ENCODE measurements at places on chromosomes 12 and 14.

DNA sequence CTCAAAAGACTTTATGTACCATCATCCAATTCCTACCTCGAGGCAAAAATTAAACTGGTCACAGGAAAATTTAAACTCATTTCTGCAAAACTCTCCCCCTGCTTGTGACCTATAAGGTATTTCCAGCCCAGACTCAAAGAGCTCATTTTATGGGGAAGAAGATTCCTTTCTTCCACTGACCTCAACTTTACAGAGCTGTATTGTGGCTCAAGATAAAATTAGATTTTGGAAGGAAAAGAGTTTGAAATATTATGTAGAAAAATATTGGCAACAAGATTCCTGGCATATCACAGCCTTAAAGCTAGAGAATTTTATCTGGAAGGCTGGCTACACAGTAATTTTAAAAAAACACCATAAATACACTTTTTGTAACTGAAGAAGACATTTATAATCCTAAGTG, 91.7 kb downstream of the STXBP6 start:
- DNase-seq, result no peak

GRCh38 chr12:115233891-115234543, 550.0 kb upstream of the TBX3 start:
- DNase-seq, result no peak

DNA sequence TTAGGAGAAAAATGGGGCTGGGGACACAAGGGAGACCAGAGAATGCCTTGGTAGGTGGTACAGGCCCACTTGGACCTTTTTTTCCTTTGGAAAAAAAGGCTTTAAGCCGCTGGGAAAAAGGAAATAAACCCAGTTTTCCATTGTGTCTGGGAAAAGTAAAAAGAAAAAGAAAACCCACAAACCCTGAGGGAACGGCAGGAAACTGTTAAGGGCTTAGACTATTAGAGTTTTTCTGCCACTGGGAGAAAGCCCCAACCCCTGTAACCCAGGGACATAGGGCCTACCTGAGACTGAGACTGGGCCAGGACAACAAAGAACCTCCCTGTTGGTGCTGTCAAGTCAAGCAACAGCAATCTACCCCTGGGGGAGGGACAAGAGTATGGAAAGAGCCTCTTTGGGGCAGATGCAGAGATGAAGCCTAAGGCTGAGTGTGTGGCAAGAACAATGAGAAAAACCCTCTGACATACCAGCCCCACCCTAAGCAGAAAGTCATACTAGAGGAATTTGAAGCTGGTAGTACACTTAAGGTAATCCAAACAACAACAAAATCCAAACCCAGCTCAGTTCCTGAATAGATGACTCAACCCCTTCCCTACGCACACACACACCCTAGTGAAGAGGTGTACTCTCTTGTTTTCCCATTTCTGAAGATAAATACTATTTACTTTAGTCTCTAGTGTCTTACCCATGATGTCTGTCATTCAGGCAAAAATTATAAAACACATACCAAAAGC, 22.8 kb downstream of the ATF1 start:
- no peak for DNase-seq

- no peak for DNase-seq
Measured at GRCh38 chr14:55577229-55577628, 2.8 kb upstream of the KTN1 start.

- DNase-seq, result no peak
Measured at GRCh38 chr12:26870491-26871419, 37.8 kb upstream of the ITPR2 start.

DNA sequence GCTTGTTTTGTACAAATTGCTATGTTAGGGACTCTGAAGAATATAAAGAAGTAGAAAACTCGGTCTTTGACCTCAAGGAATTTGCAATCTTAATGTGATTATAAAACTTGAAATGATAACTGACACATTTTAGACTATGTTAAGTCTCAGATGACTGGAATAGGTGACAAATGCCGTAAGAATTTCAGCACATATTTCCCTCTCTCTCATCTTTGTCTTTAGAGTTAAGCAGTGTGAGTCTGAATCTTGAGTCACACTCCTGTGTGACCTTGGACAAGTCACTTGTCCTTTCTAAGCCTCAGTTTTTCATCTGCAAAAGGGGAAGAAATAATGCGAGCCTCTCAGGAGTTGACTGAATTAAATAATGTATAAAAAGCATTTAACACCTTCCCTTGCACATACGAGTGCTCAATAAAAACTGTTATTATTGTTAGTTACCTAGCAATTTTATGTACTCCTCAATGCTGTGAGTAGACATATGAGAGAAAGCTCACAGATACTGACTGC, 103.7 kb downstream of the DYRK2 start:
- no peak for DNase-seq

GRCh38 chr14:61218157-61218556, 63.0 kb downstream of the TMEM30B start:
- DNase-seq, result no peak

GRCh38 chr12:57138526-57139272, 8.7 kb downstream of the LRP1-AS start:
- no peak for DNase-seq

DNA sequence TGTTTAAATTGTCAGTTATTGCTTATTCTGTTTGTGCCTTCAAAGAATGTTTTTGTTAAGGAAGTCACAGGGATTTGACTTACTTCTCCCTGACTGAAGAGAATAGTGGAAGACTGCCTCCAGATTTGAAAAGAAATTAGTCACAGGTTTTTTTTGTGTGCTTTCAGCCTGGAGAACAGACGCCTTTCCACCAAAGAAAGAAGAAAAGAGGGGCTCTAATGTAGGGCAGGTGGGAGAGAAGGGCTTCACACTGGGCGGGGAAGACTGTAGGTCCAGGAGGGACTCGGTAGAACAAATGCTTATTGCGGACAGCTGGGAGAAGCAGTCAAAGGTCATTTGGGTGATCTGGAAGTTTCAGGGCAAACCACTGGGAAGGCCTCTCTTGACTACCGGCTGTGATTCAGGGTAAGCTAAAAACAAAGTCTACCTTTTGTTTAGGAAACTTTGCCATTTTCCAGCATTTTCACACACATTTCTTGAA, 76.8 kb downstream of the SAMD4A start:
- no peak for DNase-seq

DNA sequence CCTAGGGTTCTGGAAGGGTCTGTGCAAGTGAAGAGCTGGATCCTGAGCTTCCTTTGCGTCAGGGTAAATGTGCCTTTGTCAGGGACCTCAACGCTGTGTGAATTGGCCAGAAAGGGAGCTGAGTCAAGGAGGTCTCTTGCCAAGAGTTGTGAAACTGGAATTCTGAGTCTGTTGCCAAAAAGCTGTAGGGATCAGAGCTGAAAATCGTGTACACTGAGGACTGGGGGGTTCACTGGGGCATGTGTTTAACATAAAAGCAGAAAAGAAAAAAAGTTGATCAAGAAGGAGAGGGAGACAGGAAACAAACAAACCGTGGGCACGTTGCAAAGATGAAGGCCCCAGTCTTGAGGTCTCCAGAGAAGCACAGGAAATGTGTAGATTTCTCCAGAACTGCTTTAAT, 1081.5 kb downstream of the VRK1 start:
- no peak for DNase-seq

- DNase-seq, result no peak
Measured at GRCh38 chr12:13170892-13171490, 25.5 kb upstream of the EMP1 start.

DNA sequence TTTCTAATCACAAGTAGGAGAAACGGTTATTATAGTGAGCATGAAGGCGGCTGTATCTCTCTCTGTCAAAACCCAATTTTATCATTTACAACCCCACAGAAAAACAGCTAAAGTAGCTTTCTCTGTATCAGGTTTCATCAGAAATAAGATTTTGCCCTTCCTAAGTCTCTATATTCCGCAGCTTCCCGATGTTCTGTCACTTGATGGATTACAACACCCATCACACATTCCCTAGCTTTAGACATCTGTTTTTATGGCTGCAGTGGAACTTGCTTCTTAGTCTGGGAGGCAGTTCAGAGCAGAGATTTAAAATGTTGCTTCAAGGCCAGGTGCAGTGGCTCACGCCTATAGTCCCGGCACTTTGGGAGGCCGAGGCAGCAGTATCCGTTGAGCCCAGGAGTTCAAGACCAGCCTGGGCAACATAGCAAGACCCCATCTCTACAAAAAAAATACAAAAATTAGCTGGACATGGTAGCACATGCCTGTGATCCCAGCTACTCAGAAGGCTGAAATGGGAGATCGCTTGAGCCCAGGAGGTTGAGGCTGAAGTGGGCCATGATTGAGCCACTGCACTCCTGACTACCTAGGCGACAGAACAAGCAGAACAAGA, 27.6 kb upstream of the FOXN3 start:
- no peak for DNase-seq
